ENCODE measurements at places on chromosomes 16 and 17.

- DNase-seq: no peak
These were observed at the start of gene NECAB2 for GRCh38 chr16:83967838-83968305. TSS of gene NECAB2 (plus strand) at chr16:83968244. CDS start at chr16:83968649, 405 bp downstream.

- DNase-seq: no peak
These were observed 12.5 kb downstream of the KIF18B start for GRCh38 chr17:44935116-44935515.

- no peak for DNase-seq
These were observed 90.7 kb downstream of the UTP18 start for GRCh38 chr17:51351080-51351479.

DNA sequence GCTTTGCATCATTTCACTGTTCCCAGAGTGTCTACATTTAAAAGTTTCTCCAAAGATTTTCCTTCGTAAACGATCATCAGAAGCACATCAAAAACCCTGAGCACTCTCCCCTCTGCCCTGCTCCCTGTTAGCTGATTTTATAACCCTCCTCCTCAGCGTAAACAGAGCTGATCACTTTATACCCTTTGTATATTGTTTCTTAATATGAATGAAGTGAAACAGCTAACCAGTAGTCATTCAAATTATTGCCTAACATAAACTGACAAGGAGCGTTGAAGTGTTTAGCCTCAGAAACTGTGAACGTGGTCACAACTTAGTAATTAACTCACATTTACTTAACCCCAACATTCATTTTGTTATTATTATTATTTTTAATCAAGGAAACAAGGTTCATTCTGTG, 160.0 kb upstream of the FOXF1 start:
- no peak for DNase-seq

- DNase-seq: no peak
These were observed 10.9 kb upstream of the COL1A1 start for GRCh38 chr17:50212121-50212843.

- no peak for DNase-seq
These were observed 242.4 kb upstream of the SALL1 start for GRCh38 chr16:51393381-51394005.

- DNase-seq: no peak
These were observed 25.5 kb downstream of the RAB11FIP3 start for GRCh38 chr16:450785-451512.

GRCh38 chr17:49681106-49681979, 3.4 kb upstream of the SPOP start:
- DNase-seq: no peak

DNA sequence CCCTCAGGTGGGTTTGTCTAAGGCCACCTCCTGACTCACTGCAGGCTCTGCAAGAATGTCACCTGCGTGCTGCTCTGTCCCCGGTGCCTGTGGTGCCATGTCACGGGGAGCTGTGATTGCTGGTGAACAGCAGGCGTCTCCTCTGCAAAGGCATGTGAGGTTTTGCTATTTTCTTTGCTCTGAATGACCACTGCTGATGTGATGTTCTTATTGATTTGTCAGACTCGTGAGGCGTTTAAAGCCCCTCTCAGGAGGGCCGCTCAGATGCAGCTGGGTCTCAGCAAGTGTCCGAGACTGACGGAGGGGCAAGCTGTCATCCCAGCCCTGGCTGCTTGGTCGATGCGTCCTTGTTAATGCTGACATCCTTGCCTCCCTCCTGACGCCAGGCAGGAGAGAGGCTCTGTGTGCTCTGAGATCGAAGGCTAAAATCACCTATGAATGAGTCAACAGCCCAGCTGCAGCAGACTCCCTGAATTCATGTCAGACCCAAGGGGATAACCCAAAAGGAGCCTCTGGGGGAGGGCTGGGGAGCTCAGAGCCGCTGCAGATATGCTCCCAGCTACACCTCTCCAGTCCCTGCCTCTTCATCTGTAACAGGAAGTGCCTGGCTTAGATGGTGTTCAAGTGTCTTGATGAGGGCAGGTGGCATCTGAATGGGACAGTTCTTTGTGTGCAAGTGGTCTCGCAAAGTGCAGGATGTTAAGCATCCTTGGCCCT, 11.8 kb upstream of the PEMT start:
- DNase-seq: no peak

- no peak for DNase-seq
These were observed 77.0 kb downstream of the NTN1 start for GRCh38 chr17:9098242-9098825.

GRCh38 chr16:89918453-89919347, at the start of gene MC1R:
TSS of gene MC1R (plus strand) at chr16:89918862. CDS start at chr16:89919259, 397 bp downstream.
- DNase-seq: no peak

DNA sequence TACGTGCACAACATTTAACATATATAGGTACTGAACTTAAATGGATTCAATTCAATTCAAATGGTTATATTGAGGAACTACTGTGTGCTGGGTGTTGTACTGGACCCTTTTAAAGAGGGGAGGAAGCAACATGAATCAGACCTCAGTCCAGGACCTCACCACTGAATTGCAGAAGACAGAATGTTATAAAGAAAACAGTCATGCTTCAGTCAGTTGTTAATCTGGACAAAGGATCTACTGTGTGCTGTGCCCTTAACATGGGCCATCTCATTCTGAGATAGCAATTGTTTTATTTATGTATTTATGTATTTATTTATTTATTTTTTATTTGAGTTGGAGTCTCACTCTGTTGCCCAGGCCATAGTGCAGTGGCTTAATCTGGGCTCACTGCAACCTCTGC, 240.1 kb downstream of the HAPSTR1 start:
- DNase-seq: no peak

DNA sequence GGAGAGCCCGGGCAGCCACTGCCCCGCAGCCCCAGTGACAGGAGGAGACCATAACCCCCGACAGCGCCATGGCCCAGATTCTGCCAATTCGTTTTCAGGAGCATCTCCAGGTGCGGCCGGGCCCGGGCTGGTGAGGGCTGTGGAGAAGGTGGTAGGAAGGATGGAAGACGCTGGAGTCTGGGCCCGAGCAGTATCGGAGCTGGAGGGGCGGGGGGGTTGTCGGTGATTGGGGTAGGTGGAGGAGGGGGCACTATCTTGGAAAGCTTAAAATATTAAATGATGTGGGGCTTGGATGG, 317 bp downstream of the CLTC start:
- DNase-seq: no peak

DNA sequence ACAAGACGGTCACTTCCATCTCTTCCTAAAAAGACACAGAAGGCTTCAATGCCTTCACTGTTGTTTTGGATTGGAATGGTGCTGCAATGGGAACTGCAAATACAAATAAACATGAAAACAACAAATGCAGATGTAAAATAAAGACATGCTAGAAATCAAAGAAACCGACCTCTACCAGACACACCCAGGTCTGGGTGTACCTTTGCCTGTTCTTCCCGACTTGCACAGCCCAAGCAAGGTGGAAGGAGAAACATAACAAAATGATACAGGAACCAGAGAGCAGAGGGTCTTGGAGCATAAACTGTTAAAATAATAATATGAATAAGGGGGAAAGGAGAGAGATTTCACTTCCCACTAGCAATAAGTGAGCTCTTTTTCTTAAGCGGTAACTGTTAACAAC, 17.3 kb downstream of the RFFL start:
- DNase-seq: no peak

- DNase-seq: no peak
These were observed 18.7 kb downstream of the DUS2 start for GRCh38 chr16:68041783-68042182.

DNA sequence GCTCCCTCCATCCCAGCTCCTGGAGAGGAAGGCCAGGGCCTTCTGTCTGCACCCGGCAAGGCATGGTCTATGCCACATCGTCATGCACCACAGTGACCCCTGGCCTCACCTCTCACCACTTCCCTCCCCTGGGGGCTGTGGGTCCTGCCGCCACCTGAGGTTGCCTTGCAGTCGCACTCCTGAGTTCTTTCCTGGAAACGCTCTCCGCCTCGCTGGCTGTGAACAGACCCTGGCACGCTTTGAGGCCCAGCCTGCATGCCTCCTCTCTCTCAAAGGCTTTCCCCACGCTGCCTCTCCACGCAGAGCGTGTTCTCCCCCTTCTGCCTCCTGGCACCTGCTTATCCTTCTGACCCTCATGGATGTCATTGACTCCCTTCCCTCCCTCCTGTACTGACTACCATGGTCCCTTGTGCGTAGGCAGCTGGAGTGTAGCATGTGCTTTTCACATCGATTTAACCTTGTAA, 45.4 kb downstream of the SEC14L1 start:
- no peak for DNase-seq

DNA sequence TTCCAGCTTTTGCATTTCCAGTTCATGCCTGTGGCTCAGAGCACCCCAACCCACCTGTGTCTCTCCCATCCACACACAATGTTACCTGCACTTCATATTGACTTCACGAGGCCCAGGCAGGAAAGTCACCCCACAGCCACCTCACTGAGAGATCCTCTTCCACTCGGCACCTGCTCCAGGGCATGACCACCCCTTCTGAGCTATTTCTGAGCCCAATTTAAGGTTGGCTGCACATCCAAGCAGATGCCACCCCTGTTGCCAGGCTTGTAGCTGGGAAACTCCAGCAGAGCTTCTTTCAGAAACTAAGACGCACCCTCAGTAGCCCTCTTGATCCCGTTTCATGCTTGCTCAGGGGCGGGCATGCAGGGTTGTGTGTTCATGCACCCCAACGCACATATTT, 88.4 kb downstream of the SOCS1 start:
- no peak for DNase-seq

- no peak for DNase-seq
These were observed 11.1 kb downstream of the TNS4 start for GRCh38 chr17:40490289-40490853.

GRCh38 chr16:1216296-1216619, 8.8 kb downstream of the TPSG1 start:
- no peak for DNase-seq

GRCh38 chr17:21165922-21166594, 39.3 kb downstream of the DHRS7B start:
- no peak for DNase-seq

DNA sequence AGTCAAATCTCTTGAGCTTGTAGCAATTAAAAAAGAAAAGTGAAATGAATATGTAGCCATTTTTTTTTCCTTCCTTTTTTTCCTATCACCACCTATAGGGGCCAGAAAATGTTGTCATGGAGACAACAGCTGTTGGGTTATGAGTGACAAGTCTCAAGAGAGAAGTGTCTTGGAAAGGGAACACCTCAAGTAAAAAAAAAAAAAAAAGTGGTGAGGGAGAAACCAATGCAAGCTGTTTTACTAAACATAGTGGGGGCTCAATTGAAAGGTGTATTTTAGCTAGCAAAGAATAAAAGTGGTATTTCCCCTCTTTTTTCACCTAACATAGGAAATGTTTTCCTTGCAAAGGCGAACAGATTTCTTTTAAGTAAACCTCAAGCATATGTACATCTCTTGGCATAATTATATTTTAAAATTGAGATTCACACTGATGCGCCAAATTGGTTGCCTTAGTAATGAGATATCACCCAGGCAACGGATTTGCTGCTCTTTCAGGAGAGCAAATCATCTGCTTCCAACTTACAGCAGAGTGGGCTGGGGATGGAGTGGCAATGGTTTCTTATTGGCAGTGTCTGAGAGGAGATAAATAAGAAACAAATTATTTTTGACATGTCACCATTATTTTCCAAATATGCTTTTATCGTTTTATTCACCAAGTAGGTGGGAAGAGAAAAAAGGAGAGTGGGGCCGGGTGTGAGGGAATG, 183.6 kb downstream of the MYO1D start:
- no peak for DNase-seq

DNA sequence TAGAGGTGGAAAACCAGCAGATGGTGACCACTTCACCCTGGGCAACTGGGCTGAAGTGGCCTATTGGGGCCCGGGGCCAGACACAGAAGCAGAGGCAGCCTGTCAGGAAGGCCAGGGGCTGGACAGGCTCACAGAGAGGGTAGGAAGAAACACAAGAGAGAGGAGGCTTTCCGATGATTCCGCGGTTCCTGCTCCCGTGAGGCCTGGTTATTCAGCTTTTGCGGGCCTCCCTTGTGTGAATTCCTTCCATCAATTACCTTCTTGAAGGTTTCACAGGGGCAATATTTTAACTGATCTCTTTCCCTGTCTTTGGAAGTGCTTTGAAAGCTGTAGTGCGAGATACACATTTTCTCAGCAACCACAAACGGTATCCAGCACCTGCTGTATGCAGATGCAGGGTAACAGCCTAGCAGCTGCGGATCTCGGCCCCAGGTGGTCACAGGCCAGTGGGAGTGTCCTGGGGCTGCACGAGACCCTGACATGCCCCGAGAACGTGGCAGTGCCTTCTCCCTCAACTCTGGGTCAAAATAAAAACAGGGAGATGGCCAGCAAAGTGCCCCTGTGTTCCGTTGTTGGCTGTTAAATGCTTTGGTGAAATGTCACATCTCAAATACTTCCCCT, 11.6 kb upstream of the CMIP start:
- DNase-seq: no peak

DNA sequence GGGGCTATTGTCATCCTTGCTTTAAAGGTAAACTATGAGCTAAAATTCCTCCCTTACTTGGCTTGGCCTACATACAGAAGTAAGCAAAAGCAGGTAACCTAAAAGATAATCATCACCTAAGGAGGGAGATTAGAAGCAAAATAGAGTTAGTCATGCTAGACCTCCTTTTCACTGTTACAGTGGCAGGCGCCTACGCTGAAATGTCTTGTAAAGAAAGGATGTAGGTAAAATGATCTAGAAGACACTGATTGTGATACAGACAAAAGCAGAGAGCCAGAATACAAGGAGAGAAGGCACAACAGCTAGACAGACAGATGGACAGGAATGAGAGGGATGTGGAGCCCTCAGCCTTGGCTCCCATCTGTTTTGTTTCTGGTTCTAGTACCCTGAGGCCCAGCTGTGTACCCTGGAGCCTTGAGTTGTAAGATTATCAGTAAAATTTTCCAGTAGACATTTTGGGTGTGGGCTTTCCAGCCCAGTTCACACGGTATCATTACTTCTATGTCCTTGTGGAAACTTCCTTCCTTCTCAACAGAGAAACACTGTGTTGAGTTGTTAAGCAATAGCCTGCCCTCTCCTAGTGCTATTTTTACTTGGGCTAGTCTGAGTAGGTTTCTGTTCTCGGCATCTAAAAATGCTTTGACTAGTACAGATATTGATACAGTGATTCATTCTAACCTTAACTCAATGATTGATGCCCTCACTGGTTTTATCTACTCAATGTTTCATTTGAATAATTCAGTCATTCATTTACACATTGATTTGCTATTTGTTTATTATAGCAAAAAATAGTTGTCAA, 7.7 kb upstream of the C16orf78 start:
- DNase-seq: no peak
